ENCODE measurements at places on chromosomes 6 and 20. TPM values are rescaled to one million over a fixed set of nuclear protein-coding genes. Genes with fewer than 3 reads are reported as not detected.

The TRAPPC3L gene
- not detected for total RNA-seq

GRCh38 chr20:14434384-14435136 is 97.1 kb upstream of the FLRT3 start:
- DNase-seq = peak; percentile 38

- DNase-seq = no peak
Measured at GRCh38 chr6:136718476-136718875, 73.8 kb downstream of the MAP3K5 start.

The GGTLC1 gene
- total RNA-seq = not detected

GRCh38 chr6:152695372-152696045 is 2.2 kb upstream of the MYCT1 start:
- peak; percentile 59 for DNase-seq

GRCh38 chr6:121383478-121383877 is 49.2 kb upstream of the TBC1D32 start:
- DNase-seq = no peak

- no peak for DNase-seq
Measured at GRCh38 chr6:43037197-43037596, 15.8 kb downstream of the RRP36 start.

The SNHG17 gene
- 7.4 TPM for total RNA-seq

DNA sequence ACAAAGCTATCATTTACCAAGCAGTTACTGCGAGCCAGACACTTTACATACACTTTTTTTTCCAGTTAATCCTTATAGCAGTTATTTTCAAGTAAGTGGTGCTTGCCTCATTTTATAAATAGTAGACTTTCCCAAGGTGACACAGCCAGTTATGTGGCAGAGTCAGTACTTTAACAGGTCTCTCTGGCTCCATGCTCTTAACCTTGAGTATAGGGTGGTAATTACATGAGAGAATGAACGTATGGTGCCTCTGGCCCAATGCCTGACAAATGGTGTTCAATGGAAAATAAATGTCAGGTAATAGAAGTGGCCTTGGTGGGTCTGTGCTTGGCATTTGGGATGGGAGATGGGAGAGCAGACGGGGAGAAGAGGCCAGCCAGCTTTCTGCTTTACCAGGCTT is 316.3 kb downstream of the SLC35F1 start:
- DNase-seq = no peak

The SLC22A23 gene
- total RNA-seq = 7.8 TPM

The ZNF343 gene
- 9.7 TPM for total RNA-seq

DNA sequence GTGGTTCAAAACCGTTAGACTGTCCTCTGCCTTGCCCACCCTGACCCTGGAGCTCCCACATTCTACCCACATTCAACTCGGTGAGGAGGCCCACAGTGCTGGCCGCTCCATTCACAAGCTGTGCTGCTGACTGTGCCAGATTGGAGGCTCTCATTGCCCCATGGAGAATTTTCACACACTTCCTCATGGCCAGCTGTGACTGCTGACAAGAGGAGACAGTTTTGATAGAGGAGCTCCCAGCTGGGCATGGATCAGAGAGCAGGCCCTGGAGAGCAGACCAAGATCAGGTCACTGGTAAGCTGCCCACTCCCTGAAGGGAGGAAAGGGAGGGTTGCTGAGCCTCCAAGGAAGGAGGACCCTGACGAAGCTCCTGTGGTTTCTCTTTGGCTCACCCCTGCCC is 246.1 kb upstream of the RIN2 start:
- no peak for DNase-seq

GRCh38 chr6:138959521-138959920 is 28.5 kb downstream of the REPS1 start:
- DNase-seq = no peak

DNA sequence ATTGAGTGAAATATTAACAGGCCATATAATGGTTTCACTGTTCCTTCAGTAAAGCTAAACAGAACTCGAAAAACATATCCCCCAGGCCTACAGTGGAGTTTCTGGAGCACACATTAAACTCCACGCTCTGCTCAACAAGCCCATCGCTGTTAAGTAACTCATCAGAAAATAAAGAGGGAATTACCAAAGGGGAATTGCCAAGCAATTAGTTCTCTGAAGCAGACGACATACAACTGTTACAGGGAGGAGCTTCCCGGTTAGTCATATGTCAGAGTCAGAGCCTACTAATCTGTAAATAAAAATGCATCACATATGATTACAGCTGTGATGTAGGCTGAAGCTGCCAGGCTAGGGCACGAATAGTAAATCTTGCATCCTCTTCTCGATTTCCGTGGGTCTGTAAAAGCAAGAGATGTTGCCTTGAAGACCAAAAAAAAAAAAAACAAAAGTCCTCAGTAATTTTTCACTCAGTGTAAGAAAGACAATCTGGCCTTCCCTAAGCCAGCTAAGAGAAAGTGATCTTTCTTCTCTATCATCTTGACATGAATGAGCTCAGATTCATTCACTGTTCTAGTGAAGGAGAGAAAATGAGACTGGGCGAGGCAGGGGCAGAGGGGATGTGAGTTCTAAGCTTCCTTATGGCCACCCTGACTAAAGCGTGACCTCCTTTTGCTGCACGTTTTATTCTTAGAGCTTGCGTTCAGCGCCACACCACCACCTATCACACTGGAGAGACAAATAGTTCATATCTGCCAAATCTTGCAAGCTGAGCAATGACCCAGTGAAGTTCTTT is 13.8 kb downstream of the ATXN1 start:
- peak; percentile 80 for DNase-seq

The NFKBIL1 gene
- 48.7 TPM for total RNA-seq

The CEP85L gene
- 10.8 TPM for total RNA-seq

Measured in fibroblast of the aortic adventitia (primary cell).